ENCODE measurements at places on chromosomes 6 and 20. TPM values are rescaled to one million over a fixed set of nuclear protein-coding genes. Genes with fewer than 3 reads are reported as not detected.

- H3K4me3 ChIP-seq = no peak overlapping the region
- H3K4me1 ChIP-seq = peaks cover 7% of the 10 kb centered on the region
- no peak for DNase-seq
- H3K27me3 ChIP-seq = peaks cover 7% of the 10 kb centered on the region
- H3K36me3 ChIP-seq = no peaks in the 10 kb centered on the region
- no peak overlapping the region for H3K27ac ChIP-seq
Observed at GRCh38 chr6:116465246-116465645, 4.1 kb downstream of the CALHM6 start.

DNA sequence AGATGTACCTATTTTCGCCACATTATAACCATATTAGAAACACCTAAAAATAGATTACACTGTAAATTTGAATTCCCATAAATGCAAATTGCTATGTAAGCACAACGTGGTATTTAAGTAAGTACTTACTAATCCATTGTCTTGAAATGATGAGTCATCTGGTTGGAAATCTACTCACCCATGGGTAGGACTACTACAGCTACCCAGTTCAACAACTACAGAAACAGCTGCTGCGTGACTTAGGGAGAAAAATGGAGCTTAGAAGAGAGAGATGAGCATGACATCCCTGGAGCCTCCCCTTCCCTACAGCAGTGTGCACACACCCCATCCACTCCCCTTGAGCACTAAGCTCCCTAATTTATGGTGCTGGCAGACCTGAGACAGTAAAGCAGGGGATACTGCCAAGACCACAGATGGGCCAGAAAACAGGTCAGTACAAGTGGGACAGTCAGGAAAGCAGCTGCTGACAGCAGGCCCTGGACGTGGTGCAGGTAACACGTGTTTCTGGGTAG, 26.9 kb downstream of the RRAGD start:
- no peaks in the 10 kb centered on the region for H3K27me3 ChIP-seq
- no peak overlapping the region for H3K4me3 ChIP-seq
- DNase-seq = no peak
- no peak overlapping the region for H3K27ac ChIP-seq

GRCh38 chr6:34816635-34817301, 24.9 kb downstream of the BLTP3A start:
- DNase-seq = no peak
- H3K27me3 ChIP-seq = no peaks in the 10 kb centered on the region
- H3K36me3 ChIP-seq = peaks cover under 1% of the 10 kb centered on the region
- no peak overlapping the region for H3K4me3 ChIP-seq

DNA sequence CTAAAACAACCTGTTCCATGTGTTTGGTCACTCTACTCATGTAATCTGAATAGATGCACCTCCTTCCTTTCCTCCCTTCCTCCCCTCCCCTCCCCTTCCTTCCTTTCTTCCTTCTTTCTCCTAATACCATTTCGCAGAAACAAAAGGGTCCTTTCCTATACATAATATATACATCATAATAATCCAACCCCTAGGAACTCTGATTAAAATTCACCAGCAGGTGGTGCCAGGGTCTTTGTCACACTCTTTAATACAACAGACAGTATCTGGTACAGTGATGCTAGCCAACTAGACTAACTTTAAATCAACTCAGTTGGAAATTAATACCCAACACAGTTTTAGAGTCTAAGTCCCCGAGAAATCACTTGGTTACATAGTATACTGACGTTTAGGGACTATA, 181.2 kb upstream of the SHLD1 start:
- no peak for DNase-seq
- H3K27ac ChIP-seq = no peak overlapping the region
- no peaks in the 10 kb centered on the region for H3K27me3 ChIP-seq
- H3K36me3 ChIP-seq = peaks cover 98% of the 10 kb centered on the region
- no peak overlapping the region for H3K4me3 ChIP-seq
- H3K4me1 ChIP-seq = no peaks in the 10 kb centered on the region

- H3K27ac ChIP-seq = peak overlapping the region; percentile 75
- peaks cover 11% of the 10 kb centered on the region for H3K27me3 ChIP-seq
- peak overlapping the region; percentile 72 for H3K4me3 ChIP-seq
- H3K36me3 ChIP-seq = no peaks in the 10 kb centered on the region
Observed at GRCh38 chr20:63101781-63102720, 95.3 kb upstream of the BHLHE23 start.

GRCh38 chr20:25576783-25577530, 8.4 kb downstream of the NINL start:
- H3K4me1 ChIP-seq = no peaks in the 10 kb centered on the region
- no peaks in the 10 kb centered on the region for H3K36me3 ChIP-seq
- no peaks in the 10 kb centered on the region for H3K27me3 ChIP-seq
- H3K27ac ChIP-seq = no peak overlapping the region

ADAM33 gene
- 11.0 TPM for total RNA-seq

Data from upper lobe of right lung (tissue), 1 donor.